Mucosa of gallbladder (tissue), 1 donor: ENCODE measurements at places on chromosomes 2 and 18. TPM values are rescaled to one million over a fixed set of nuclear protein-coding genes. Genes with fewer than 3 reads are reported as not detected.
A peak's percentile ranks its signal among the peaks of the same experiment; 100 is the strongest.

The TUBA3E gene
- not detected for total RNA-seq

DNA sequence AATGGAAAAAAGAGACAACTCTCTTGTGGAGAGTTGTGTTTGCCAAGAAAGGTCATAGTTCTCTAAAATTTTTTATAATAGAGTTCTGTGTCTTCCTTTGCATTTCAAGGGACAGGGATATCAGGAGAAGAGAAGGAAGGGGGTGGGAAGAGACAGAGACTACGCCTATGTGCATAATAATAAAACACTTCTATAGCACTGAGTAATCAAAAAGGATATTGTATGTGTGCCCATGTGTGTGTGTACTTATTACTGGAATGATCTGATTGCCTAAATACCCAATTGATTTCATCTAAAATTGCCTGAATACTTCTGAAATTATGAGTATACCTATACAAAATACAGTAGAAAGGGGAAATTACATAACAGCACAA lies 803.7 kb upstream of the ACVR2A start:
- no peak for DNase-seq

GRCh38 chr2:154261473-154262027 lies 389.8 kb downstream of the GALNT13 start:
- no peak for DNase-seq

DNA sequence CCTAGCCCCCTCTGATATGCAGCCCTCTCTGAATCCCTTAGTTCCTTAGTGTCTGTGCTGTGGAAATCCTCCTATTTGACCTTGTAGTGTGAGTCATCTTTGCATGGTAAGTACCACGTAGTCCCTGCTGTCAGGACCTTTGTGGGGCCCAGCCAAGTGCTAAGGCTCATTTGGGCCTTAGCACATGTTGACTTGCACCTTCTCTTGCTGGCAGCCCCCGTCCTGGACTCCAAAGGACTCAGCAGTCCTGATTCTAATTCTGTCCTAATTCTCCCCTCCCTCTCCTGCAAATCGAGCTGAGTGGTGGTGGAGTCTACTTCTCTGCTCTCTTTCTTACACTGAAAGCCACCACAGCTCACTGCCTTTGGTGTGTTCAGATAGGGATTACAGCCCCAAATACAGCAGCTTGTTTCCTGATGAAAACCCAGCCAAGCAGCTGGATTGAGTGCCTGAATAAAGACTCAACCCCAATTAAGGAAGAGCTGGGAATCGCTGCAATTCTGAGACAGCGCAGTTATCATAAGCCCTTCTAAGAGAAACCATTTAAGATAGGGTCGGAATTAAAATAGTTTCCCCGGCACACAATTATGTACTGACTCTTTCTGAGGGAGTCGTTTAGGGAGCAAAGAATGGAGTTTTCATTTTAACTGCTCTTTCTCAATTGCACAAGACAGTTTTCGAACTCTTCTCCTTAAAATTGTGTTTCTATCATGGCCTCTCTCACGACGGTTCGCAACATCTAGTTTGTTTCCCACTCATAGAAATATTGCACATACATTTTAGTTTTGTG lies 215.6 kb upstream of the TNP1 start:
- no peak for DNase-seq

- no peak for DNase-seq
Observed at GRCh38 chr18:76497021-76497420, 2.0 kb upstream of the ZNF516 start.

DNA sequence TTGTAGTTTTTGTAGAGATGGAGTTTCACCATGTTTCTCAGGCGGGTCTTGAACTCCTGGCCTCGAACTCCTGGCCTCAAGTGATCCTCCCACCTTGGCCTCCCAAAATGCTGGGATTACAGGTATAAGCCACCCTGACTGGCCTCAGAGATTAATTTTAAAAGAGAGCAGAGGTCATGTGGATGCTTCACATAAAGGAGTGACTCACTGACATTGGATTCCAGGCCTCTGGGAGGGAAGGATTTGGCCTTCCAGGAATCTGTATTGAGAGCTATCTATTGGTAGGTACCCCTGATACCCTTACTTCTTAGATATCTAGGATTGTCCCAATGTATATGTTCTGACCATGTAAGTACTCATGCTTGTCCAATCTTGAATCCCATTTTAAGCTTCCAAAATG lies 138.4 kb downstream of the FAM161A start:
- no peak for DNase-seq

- DNase-seq: no peak
Observed at GRCh38 chr18:50065039-50065438, 129.9 kb downstream of the MYO5B start.

DNA sequence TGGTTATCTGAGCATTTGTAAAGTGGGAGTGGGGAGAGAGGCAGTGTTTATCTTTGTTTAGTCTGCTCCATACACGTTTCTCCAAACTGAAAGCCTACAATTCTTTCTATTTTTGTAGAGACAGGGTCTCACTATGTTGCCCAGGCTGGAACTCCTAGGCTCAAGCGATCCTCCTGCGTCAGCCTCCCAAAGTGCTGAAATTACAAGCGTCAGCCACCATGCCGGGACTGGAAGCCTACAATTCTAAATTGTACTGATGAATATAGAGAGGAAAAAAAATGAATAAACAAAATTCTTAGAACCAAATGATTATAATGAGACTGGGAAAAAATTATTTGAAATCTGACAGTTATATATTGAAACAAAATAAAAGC lies 1.4 kb upstream of the ZFAND2B start:
- DNase-seq: no peak

- DNase-seq: peak; percentile 32
Observed at GRCh38 chr2:60710707-60711106, 45.4 kb upstream of the PAPOLG start.

The PSMA8 gene
- not detected for total RNA-seq

GRCh38 chr2:166519391-166519962 lies 25.4 kb upstream of the SCN7A start:
- no peak for DNase-seq

GRCh38 chr2:231299267-231299666 lies 96.2 kb upstream of the B3GNT7 start:
- DNase-seq: no peak

The TEX44 gene
- total RNA-seq: not detected

The POTEF gene
- not detected for total RNA-seq

GRCh38 chr2:120486441-120486840 lies 140.5 kb downstream of the INHBB start:
- DNase-seq: no peak

DNA sequence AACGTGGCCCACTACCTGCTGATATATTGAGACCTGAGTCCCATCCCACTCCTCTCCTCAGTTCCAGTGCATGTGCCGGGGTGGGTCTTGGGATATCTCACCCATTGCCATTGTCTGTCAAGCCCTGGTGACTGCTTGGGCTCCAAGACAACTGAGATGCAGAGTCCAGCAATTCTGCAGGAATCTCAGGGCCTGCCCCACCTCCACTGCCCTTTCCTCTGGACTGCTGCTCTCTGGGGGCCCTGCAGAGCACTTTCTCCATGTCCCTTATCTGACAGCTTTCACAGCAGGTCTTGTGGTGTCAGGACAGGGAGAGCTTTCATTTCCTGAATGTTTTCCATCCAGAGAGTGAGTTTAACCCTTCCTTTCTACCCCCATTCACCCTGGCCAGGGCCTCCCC lies 152.9 kb downstream of the ARL4C start:
- no peak for DNase-seq

DNA sequence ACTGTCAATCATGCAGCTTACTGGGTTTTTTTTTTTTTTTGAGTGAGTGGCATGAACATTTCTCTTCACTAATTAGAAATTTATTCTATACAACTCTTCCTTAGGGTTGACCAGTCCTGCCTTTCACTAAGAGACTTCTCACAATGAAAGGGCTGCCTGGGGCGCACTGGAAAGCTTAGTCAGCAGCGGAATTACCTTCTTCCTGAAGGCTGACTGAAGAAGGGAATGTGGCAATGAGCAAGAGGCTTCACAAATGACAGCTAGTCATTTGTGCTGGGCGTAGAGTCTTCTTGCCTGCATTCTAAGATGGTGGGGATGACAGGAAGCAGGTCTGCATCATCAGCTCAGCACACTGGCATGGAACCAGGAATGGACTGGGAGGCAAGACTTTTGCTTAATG lies 15.6 kb upstream of the SCN3A start:
- no peak for DNase-seq

The MC2R gene
- total RNA-seq: not detected

The ALPP gene
- not detected for total RNA-seq
